ENCODE measurements at places on chromosomes 12 and 14.
A peak's percentile ranks its signal among the peaks of the same experiment; 100 is the strongest.

GRCh38 chr12:116520225-116520760, 38.9 kb upstream of the MAP1LC3B2 start:
- DNase-seq, result no peak

GRCh38 chr14:94532447-94532846, 23.2 kb upstream of the SERPINA12 start:
- no peak for DNase-seq

DNA sequence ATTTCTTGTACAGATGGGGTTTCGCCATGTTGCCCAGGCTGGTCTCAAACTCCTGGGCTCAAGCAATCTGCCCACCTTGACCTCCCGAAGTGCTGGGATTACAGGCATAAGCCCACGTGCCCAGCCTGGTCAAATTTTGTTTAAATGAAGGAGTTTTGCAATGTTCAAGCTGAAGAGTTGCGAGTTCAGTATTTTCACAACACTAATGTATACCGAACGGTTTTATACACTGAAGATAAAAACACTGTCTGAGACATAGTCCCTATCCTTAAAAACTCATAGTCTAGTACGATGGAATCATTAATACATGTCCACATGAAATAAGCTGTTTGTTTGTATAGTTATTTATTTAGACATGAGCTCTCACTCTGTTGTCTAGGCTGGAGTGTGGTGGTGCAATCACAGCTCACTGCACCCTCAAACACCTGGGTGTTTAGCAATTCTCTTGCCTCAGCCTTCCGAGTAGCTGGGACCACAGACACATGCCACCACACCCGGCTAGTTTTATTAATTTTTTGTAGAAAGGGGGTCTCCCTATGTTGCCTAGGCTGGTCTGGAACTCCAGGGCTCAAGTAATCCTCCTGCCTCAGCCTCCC, 15.4 kb downstream of the TRAPPC6B start:
- no peak for DNase-seq

DNA sequence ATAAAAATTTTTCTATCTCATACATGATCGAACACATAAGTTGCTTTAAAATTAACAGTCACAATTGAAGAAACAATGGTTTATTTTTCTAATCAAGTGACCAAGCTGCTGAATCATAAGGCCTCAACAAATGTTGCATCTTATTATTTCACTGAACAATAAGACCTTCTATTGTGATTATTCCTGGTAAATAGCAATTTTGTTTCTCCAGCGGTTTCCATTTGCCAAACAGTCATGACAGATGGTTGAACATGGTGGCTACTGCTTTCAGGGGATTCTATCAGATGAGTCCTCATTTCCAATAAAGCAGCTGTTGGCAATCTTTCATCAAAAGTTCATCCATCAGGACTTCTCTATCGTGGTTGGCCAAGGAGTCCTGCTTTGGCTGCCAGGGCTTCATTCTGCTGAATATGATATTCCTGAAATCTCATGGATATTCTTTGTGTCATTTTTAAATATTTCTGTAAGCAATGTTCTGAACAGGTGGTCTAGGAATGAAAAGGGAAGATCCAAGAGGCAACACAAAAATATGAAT, 13.0 kb downstream of the TOMM20L start:
- DNase-seq, result no peak

DNA sequence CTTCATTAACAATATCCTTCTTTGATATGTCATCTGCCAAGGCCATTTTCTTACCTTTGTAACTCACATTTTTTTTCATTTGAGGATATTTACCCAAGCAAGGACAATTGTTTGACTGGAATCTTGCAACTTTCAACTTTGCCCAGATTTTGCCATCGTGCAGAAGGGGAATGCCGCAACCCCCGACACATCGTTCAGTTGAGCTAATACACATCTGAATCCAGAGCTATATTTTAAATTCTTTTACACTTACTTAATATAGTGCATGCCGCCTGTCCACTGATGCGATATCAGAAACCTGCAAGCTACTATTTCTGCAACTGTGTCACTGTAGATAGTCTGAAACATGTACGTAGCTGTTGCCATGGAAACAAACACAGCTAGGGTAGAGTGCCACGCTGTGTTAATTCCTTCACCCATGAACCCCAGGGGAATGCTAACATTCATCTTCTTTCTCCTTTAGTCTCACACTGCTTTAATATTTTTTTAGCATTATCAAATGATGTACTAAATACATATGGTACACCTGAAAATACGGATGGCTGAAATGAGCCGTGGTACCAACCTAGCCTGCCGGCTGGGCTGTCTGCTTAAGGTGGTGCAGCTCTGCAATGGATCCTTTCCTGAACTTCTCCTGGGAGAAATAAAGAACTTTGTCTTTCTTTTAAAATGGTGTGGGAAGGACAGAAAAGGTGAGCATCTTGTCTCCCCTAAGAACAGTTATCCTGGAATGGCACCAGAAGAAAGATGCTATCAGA, 77.0 kb upstream of the FOXN3 start:
- DNase-seq, result no peak

- no peak for DNase-seq
These were observed 35.1 kb downstream of the PARP11 start for GRCh38 chr12:3838076-3838475.

DNA sequence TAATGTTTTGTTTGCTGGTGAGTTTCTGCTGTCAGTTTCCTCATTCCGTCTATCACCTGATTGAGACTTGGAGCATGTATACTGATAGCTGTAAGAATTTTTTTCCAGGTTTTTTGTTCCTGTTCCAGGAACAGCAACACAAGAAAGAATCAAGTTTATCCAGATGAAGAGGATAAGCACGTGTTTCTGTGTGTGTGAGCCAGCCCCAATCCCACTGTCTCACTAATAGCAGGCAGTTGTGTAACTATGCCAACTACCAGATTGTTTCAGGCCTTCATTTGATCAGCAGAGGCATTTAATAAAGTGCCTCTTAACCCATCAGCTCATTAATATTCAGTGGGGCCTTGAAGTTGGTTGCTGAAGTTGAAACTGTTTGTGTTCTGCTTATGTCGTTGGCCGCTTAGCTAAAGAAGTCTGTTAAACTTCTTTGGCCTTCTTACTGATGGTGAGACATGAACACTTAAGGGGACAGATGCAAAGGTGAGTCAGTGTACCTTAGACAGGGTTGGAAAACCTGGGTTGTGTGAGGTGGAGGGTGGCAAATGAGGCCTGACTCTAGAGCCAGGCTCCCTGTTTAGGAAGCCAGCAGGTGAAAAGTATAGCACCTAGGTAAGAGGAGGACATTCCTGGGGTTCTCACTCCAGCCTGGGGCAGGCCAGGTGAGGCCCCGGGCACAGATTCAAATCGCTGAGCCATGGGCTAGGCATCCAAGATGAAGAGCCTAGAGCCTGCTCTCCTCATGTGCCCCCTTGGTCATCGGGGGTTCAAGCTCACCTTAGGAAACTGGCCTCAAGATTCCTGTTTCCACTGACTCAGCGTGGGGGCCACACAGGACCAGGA, 3.7 kb downstream of the ANKRD13A start:
- DNase-seq, result no peak

GRCh38 chr14:25411781-25412757, 362.1 kb upstream of the STXBP6 start:
- DNase-seq, result no peak

GRCh38 chr12:111367661-111368221, 1.2 kb downstream of the PHETA1 start:
- DNase-seq, result no peak

DNA sequence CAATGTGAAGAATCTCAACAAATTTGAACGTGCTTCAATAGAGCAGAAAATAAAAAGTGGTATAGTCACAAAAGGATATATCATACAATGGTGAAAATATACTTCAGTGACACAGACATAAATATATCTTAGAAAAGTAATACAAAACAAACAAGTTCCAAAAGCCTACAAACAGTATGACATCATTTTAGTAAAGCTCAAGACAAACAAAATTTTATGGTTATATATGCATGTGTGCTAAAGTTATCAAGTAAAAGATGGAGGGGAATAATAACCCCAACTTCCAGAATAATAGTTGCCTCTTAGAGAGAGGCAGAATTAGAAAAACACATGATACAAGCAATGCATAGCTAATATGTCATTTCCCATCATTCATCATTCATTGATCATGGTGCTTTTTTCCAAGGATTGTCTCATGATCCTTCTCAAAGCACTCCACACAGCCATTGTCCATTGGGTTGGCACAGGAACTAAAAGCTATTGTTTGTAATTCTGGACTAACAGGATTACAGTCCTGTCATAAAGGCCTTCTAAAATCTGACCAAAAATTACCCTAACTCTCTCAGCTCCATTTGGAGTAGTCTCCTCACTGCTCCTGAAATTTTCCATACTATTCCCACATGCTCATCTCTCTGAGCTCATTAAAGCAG, 59.5 kb downstream of the IFNG-AS1 start:
- no peak for DNase-seq

- no peak for DNase-seq
These were observed 18.0 kb downstream of the CBX5 start for GRCh38 chr12:54261815-54262402.

DNA sequence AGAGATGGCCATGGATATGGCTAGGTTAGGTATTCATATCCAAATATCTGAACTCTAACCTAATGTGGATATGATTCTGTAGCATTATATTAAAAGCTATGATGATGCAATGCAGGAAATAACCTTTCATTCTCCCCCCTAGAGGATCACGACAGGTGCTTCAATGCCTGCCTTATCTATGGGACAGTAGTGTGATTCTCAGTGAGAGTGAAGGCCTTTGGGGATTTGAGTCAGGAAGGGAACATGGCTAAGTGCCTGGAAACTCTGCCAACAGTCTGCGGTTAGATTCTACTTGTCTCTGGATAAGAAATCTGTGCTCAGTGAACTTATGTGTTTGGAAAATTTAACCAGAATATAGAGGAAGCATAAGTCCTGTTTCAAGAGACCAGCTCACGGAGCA, 81.8 kb downstream of the SLC38A1 start:
- DNase-seq, result no peak

DNA sequence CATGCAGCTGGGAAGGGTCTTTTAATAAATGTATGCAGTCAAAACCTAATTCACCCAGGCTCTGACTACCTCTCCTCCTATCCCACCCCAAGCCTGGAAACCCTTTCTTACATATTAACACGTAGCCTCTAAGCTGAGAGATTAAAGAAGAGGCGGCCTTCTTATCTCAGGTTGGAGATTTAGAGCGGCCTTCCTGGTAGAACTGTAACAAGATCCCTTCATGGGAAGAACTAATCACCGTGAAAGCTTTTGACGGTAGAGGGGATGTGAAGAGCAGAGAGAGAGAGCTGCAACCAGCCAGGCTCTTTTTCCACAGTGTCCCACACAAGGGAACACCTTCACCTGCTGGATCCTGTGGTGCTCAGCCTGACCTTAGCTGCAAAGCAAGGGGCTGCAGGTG, 367.4 kb downstream of the MED13L start:
- no peak for DNase-seq

GRCh38 chr12:49689785-49690184, 17.4 kb downstream of the FMNL3 start:
- no peak for DNase-seq

DNA sequence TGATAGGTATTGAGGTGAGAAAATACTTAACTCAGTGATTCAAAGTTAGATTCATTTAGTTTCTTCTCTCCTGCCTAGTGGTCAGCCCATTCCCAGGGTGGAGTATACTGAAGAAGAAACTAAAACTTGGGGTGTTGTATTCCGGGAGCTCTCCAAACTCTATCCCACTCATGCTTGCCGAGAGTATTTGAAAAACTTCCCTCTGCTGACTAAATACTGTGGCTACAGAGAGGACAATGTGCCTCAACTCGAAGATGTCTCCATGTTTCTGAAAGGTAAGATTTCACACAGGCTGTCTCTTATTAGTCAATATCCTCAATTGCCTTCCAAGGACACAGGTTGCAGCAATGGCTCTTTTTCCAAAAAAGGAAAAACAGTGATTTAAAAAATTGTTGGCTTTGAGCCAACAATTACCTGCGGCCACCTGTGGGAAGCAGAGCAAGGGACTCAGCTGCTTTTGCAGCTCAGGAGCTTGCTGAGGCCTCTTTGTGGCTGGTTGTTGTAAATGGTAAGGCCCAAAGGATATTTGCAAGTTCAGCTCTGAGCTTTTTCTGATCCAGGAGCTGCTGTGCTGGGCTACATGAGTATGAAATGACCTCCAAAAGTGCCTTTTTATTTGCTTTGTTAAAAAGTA, 33.9 kb downstream of the TPH2 start:
- DNase-seq, result no peak

DNA sequence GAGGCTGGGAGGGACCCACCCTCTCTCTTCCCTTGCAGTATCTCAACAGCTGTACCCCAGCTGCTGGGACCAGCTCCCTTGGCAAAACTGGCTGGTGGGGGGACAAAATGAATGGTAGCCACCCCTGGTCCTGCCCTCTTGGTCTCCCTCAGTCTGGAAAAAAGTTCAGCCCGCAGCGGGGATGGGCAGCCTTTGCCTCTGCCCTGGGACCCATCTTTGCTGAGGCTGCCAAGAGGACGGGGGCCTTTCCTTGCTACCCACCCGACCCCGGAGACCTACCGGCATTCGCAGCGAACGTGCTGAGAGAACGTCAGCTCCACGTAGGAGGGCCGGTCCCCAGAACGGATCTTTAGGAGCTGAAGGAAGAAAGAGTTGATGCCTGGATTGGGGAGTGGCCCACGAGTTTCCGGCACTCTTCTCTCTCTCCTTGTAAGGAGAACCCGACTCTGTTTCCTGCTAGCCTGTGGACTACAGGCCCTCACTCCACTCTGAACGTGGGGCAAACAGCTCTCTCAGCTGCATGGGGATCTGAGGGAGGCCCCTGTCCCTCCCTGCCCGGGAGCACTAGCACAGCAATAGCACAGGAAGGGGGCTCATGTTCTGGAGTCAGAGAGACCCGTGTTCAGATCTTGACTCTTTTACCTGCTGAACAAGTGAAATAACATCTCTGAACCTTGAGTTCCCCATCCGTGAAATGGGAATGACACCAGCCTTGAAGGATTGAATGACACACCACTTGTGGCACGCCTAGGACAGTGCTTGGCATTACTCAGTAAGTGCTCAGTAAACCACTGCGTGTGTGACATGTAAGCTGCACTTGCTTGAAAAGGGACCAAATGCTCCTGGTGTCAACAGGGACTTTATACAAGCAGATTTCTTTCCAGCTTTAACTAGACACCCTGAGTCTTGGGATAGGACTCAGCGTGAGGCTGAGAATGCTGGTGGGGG, 6.9 kb downstream of the PGF start:
- DNase-seq, result no peak

DNA sequence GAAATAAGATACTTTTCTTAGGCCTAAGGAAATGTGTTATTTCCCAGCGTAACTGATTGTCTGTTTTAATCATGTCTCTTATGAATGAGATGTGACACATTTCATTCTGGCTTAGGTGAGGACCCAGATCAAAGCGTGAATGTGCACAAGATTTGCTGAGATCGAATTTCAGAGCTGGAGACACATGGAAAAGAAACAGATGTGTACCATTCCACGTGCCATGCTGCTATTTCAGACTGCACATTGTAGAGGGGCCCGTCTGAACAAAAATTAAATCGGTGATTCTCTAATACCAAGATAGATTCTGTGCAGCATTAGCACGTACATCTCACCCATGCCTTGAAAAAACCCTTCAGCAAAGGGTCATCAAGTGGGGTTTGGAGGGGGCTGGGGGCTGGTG, 290.4 kb downstream of the AACS start:
- DNase-seq, result no peak

DNA sequence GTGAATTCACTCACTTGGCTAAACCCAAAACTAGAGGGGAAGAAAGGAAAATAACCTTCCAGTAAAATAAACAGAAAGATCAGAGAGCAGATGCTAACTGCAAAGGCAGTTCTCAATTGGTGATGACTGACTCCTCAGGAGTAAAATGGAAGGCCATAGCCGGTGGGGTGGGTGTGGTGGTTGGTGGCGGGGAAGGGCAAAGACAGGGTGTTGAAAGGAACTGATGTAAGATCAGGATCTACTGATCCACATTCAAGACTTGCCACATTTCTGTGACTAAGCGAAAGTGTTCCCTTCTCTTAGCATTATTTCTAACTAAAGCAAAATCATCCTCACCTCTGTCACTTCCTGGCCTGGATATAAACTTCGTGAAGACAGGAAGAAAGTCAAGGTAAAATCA, 26.3 kb upstream of the TC2N start:
- peak; percentile 29 for DNase-seq

Measured in activated CD4-positive, alpha-beta T cell treated with anti-CD3 and anti-CD28 coated beads, Interleukin-10, Interleukin-2, amounts not matched to agents 100 ng/mL and 50 ng/mL, durations not matched to agents 16 hours and 8 hours (primary cell).